ENCODE measurements at places on chromosomes 2 and 18.

- DNase-seq, result no peak
Measured at GRCh38 chr2:180443888-180444287, 436.8 kb upstream of the CWC22 start.

DNA sequence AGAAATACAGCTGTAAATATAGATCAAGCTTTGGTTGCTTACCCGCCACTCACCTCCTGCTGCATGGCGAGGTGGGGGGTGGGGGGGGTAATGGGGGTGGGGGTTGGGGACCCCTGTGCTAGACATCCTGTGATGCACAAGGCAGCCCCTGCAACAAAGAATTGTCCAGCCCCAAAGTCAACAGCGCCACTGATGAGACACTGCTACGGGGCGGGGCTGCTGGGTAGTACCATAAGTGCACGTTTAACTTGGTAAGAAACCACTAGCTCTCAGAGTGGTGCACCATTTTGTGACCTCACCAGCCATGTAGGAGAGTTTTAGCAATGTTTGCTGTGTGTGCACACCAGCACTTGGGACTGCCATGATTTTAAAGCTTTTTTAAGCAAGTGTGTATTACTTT is 40.3 kb downstream of the SNORC start:
- DNase-seq, result no peak

GRCh38 chr18:77057006-77057395 is 75.6 kb downstream of the MBP start:
- no peak for DNase-seq

GRCh38 chr2:121335294-121336290 is 50.6 kb upstream of the TFCP2L1 start:
- DNase-seq, result no peak

- no peak for DNase-seq
Measured at GRCh38 chr2:88416016-88416663, 36.4 kb downstream of the FOXI3 start.

Data from HTR-8/SVneo (cell line).